ENCODE measurements at places on chromosomes 7 and 10.

- DNase-seq, result no peak
Measured at GRCh38 chr7:15489383-15489782, 72.4 kb downstream of the AGMO start.

DNA sequence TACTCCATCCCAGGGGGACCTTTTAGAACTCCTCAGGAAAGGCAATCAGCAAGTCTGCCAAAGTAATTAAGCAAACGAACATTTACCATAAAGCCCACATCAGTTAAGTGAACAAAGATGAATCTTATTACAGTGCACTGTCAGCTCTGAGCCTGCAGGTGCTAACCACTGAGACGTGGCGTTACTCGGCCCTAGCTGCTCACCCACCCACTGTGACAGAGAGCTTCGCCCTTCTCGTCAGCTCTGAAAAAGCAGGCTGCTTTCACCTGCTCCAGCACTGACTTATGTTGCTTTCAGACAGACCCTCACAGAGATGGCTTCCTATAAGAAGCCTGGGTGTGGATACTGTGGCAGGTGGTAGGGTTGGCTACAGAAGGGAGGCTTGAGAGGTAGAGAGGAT lies 57.7 kb upstream of the KCNIP2 start:
- no peak for DNase-seq

DNA sequence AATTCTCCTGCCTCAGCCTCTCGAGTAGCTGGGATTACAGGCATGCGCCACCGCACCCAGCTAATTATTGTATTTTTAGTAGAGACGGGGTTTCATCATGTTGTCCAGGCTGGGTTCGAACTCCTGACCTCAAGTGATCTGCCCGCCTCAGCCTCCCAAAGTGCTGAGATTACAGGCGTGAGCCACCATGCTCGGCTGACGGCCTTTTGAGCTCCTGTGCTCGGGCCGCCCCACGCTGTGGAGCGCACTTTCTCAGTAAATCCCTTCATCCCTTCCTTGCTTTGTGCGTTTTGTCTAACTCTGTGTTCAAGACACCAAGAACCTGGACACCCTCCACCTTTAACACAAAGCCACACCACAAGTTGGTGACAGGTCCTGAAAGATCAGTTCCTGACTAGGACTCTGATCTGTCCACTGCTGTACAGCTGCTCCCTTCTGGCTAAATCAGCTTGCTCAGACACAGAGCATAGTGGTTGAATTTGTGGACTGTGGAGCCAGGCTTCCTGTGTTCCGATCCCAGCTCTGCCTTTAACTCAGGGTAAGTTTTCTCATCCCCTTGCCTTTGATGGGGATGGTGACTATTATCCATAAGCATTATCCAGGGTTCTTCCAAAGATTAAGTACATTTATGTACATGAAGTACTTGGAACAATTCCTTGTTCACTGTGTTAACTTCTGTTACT lies 20.1 kb downstream of the CHST3 start:
- no peak for DNase-seq

- no peak for DNase-seq
Measured at GRCh38 chr10:126074291-126074690, 177.9 kb downstream of the FANK1 start.

- no peak for DNase-seq
Measured at GRCh38 chr7:66304536-66304935, 99.4 kb downstream of the TPST1 start.

- no peak for DNase-seq
Measured at GRCh38 chr10:67943917-67944316, 59.5 kb downstream of the SIRT1 start.

GRCh38 chr10:104540181-104540580 lies 100.9 kb upstream of the SORCS3 start:
- no peak for DNase-seq

- no peak for DNase-seq
Measured at GRCh38 chr10:108404155-108404554, 1239.6 kb upstream of the SORCS1 start.

- no peak for DNase-seq
Measured at GRCh38 chr7:85520175-85520574, 333.3 kb upstream of the SEMA3D start.

DNA sequence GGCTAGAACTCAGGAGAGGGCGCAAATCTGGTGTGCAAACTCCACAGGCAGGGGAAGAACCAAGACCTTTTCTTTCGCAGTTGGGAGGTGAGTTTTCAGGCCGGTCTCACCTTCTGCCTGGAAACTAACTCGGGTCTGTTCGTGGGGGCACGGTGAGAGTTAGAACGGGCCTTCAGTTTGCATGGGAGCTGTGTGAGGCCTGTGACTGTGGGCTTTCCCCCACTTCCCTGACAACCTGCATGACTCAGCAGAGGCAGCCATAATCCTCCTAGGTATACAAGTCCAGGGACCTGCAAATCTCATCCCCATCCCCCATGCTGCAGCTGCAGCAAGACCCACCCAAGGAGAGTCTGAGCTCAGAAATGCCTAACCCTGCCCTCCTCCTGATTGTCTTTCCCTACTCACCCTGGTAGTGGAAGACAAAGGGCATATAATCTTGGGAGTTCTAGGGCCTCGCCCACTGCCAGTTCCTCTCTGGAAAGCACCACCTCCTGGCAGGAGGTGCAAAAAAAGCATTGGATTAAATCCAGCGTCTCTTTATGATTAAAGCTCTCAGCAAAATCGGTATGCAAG lies 194.9 kb upstream of the ETV1 start:
- DNase-seq, result no peak

- no peak for DNase-seq
Measured at GRCh38 chr10:22690158-22690557, 24.2 kb downstream of the PIP4K2A start.

GRCh38 chr10:117257721-117258120 lies 16.8 kb downstream of the SLC18A2 start:
- no peak for DNase-seq

DNA sequence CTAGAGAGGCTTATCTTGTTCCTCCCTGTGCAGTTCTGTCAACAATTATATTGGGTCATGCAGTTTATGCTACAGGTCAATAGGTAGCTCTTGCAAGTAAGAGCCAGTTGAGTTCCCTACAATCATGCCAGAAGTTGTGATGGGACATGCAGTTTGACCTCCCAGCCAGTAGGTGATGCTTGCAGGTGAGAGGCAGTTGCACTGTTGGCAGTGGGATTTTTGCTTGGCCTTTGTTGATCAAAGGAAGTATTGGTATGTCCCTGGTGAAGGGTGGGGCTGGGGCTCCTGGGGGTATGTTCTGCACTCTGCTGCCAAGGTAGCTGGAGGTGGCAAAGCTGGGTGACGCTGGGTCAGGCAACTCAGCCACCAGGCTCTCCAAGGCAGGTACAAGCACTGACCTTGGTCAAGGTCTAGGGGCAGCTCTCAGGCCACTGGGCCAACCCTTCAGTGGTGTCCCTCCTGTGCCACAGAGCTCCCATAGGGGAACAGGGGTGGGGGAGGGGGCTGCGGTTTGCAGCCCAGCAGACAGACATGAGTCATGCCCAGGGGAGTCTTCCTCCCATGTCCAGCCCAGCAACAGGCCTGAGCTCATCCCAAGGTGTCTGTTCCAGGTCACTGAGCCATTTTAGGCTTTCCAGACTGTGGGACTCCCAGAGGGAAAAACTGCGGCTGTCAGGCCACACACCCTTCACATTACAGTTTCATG lies 43.3 kb downstream of the MEOX2 start:
- no peak for DNase-seq
